ENCODE measurements at places on chromosomes 12 and 14. TPM values are rescaled to one million over a fixed set of nuclear protein-coding genes. Genes with fewer than 3 reads are reported as not detected.

Gene INHBE
- total RNA-seq = 3.9 TPM

Gene GPATCH2L
- 39.3 TPM for total RNA-seq

Gene GNPTAB
- total RNA-seq = 26.5 TPM

Gene UNG
- 41.2 TPM for total RNA-seq

Gene PRKCH
- 2.7 TPM for total RNA-seq

Gene FOXA1
- 0.16 TPM for total RNA-seq

Gene SLCO1A2
- total RNA-seq = not detected

Gene ASCL1
- total RNA-seq = not detected

Gene TAS2R20
- total RNA-seq = 0.51 TPM

Gene LRRC43
- total RNA-seq = 3.7 TPM

Gene LRR1
- 2.8 TPM for total RNA-seq

Gene ARG2
- 16.1 TPM for total RNA-seq

Gene HAL
- total RNA-seq = 0.25 TPM

Gene CMKLR1
- total RNA-seq = 0.81 TPM

Gene SLCO1B1
- not detected for total RNA-seq

Gene OAS2
- not detected for total RNA-seq

Gene CDC42BPB
- total RNA-seq = 141 TPM

Gene SLCO1B3
- not detected for total RNA-seq

Gene DBX2
- not detected for total RNA-seq

Gene ALG10
- 9.9 TPM for total RNA-seq

Gene ANO4
- total RNA-seq = 0.16 TPM

Gene SMOC1
- 0.13 TPM for total RNA-seq

Gene OR4K1
- not detected for total RNA-seq

Gene LRCOL1
- total RNA-seq = 1.1 TPM

Gene SIRT4
- total RNA-seq = 0.49 TPM

Gene STAC3
- total RNA-seq = 0.63 TPM
